Upper lobe of right lung (tissue), 1 donor: ENCODE measurements at places on chromosomes 16 and 17. TPM values are rescaled to one million over a fixed set of nuclear protein-coding genes. Genes with fewer than 3 reads are reported as not detected.

Gene LITAFD
- total RNA-seq = not detected

GRCh38 chr17:37299257-37299980 is 76.4 kb upstream of the C17orf78 start:
- no peak overlapping the region for H3K27ac ChIP-seq
- H3K36me3 ChIP-seq = peaks cover 8% of the 10 kb centered on the region
- H3K4me1 ChIP-seq = peaks cover 21% of the 10 kb centered on the region
- no peak for DNase-seq

DNA sequence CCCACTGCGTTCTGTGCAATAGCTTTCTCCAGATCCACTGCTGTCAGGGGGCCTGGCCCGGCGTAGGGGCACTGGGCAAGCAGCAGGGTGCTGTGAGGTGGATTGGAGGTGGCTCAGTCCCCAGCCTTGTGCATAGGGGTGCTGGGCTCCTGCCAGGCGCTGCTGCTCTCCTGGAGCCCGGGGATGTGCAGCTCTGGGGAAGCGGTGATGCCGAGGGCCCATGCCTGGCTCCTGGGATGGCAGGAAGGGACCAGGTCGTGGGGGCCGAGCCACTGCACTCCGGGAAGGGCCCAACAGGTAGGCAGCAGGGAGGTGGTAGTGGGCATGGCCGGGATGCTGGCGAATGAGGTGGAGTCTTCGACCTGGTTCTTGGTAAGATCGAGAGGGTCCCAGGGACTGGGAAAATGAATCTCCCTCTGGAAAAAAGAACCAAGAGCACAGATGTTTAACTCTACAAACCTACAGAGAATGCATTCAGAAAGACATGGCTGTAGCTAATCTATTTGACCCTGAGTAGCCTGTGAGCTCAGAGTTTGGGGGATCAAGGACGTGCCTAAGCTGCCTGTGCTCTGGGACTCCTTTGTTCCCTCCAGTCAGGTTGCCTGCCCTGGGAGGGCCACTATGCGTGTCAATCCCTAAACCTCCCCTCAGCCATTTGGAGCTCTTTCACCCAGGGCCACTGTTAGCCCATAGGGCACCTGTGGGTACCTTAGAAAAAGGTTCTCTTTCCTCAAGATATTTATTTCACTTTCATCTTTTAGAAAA is 6.6 kb upstream of the SUPT4H1 start:
- no peak overlapping the region for H3K4me3 ChIP-seq
- H3K36me3 ChIP-seq = peaks cover 7% of the 10 kb centered on the region
- H3K27me3 ChIP-seq = no peaks in the 10 kb centered on the region
- no peak for DNase-seq

DNA sequence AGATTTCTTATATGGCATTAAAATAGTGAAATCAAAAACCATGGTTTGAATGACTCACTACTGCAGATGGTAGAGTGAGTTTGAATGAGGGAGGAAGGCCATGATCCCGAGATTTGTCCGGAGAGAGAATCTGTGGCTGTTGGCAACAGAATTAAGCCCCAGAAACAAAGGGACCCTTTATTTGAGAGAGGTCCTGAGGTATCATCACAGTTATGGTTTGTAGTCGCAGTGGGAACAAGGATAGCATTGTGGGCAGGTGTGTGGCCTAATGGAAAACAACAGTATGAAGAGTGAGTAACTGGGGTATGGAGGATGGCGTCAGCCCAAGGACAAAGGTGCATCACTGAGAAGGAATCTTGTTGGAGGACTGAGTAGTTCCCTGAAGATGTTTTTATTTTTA is 8.5 kb upstream of the ZFP3 start:
- no peaks in the 10 kb centered on the region for H3K27me3 ChIP-seq
- no peaks in the 10 kb centered on the region for H3K4me1 ChIP-seq
- no peaks in the 10 kb centered on the region for H3K36me3 ChIP-seq
- no peak overlapping the region for H3K4me3 ChIP-seq
- no peak for DNase-seq

- H3K4me3 ChIP-seq = no peak overlapping the region
- H3K36me3 ChIP-seq = no peaks in the 10 kb centered on the region
- no peaks in the 10 kb centered on the region for H3K27me3 ChIP-seq
- H3K27ac ChIP-seq = no peak overlapping the region
- H3K4me1 ChIP-seq = no peaks in the 10 kb centered on the region
Observed at GRCh38 chr16:24174504-24174903, 81.6 kb upstream of the CACNG3 start.

GRCh38 chr17:76685846-76686245 is 24.9 kb downstream of the MXRA7 start:
- no peak overlapping the region for H3K27ac ChIP-seq
- peaks cover 5% of the 10 kb centered on the region for H3K36me3 ChIP-seq
- DNase-seq = no peak
- H3K27me3 ChIP-seq = no peaks in the 10 kb centered on the region
- H3K4me1 ChIP-seq = peaks cover 37% of the 10 kb centered on the region

GRCh38 chr17:44117351-44117750 is 6.1 kb downstream of the HDAC5 start:
- no peak overlapping the region for H3K27ac ChIP-seq
- no peak overlapping the region for H3K4me3 ChIP-seq
- peaks cover 30% of the 10 kb centered on the region for H3K36me3 ChIP-seq
- DNase-seq = no peak

- no peak overlapping the region for H3K27ac ChIP-seq
- no peak overlapping the region for H3K4me3 ChIP-seq
- H3K4me1 ChIP-seq = no peaks in the 10 kb centered on the region
- no peak for DNase-seq
Observed at GRCh38 chr16:57773019-57773418, 29.3 kb downstream of the KIFC3 start.

DNA sequence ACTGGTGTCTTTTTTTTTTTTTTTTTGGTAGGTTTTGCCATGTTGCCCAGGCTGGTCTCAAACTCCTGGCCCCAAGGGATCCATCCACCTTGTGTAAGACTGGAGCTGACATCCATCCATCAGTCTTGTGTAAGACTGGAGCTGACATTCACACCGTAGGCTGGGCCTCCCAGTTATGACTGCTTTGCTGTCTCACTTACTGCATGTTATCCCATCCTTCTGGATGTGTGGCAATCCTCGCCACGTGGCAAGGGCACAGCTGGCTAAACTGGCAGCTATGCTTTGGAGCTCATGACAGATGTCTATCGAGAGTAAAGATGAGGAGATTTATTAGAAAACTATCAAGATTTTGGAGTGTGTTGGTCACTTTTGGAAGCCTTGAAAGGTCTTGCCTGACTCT is 115.1 kb downstream of the ABCA8 start:
- no peaks in the 10 kb centered on the region for H3K4me1 ChIP-seq
- H3K27me3 ChIP-seq = no peaks in the 10 kb centered on the region
- H3K4me3 ChIP-seq = no peak overlapping the region
- no peak overlapping the region for H3K27ac ChIP-seq
- H3K36me3 ChIP-seq = no peaks in the 10 kb centered on the region
- DNase-seq = no peak

GRCh38 chr17:50837980-50838954 is 2.9 kb downstream of the WFIKKN2 start:
- H3K4me3 ChIP-seq = no peak overlapping the region
- H3K27me3 ChIP-seq = no peaks in the 10 kb centered on the region
- DNase-seq = no peak
- no peaks in the 10 kb centered on the region for H3K36me3 ChIP-seq

GRCh38 chr17:67647482-67647881 is 70.3 kb upstream of the NOL11 start:
- no peak overlapping the region for H3K27ac ChIP-seq
- no peaks in the 10 kb centered on the region for H3K36me3 ChIP-seq
- DNase-seq = no peak
- no peaks in the 10 kb centered on the region for H3K4me1 ChIP-seq
- H3K4me3 ChIP-seq = no peak overlapping the region

Gene SHISA6
- total RNA-seq = not detected

- no peak overlapping the region for H3K4me3 ChIP-seq
- peak overlapping the region; percentile 69 for H3K27ac ChIP-seq
- H3K36me3 ChIP-seq = no peaks in the 10 kb centered on the region
- no peaks in the 10 kb centered on the region for H3K27me3 ChIP-seq
Observed at GRCh38 chr17:17376362-17376761, 73.2 kb downstream of the NT5M start.

GRCh38 chr17:81394921-81395599 is at the start of gene BAHCC1:
BAHCC1 (plus strand) TSS chr17:81395457; CDS start chr17:81399740, 4,283 bp downstream.
- peak within 1 kb of the TSS; percentile 97 for H3K27ac ChIP-seq
- peaks cover 32% of the 10 kb centered on the region for H3K4me1 ChIP-seq
- H3K27me3 ChIP-seq = no peaks in the 10 kb centered on the region
- H3K4me3 ChIP-seq = peak within 1 kb of the TSS; percentile 74

Gene C17orf50
- total RNA-seq = not detected

DNA sequence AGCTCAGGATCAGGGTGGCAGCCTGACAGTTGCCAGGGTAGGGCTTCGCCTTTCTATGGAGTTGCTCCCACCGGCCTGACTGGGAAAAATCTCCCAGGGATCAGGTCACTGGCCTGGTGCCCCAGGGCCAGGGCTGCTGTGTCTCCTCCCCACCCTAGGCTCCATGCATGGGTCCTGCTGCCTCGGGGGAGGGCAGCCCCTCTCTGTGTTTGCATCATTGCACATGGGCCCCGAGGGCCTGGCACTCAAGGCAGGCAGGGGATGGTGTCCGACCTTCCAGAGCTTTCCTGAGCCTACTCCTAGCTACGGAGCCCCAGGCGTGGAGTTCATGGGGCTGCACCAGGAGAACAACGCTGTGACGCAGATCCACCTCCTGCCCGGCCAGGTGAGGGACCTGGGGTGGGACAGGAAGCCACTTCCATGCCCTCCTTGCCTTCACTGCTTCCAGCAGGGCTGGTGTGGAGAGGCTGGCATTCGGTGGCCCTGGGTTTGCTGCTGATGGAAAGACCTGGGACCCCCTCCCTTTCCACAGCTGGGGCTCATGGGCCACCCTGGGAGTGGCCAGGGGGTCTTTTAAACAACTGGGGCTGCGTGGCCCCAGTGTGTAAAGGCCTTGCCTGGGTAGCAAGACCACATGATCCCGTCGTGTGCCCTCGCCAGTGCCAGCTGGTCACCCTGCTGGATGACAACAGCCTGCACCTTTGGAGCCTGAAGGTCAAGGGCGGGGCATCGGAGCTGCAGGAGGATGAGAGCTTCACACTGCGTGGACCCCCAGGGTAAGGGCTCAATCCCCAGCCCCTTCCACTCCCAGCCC is 29.5 kb upstream of the MYO15B start:
- peaks cover 12% of the 10 kb centered on the region for H3K36me3 ChIP-seq
- H3K4me1 ChIP-seq = peaks cover 11% of the 10 kb centered on the region
- H3K27me3 ChIP-seq = no peaks in the 10 kb centered on the region
- no peak for DNase-seq
- no peak overlapping the region for H3K4me3 ChIP-seq

Gene SLC16A6
- 7.5 TPM for total RNA-seq

- H3K4me1 ChIP-seq = no peaks in the 10 kb centered on the region
- no peak overlapping the region for H3K4me3 ChIP-seq
- no peaks in the 10 kb centered on the region for H3K36me3 ChIP-seq
- H3K27ac ChIP-seq = no peak overlapping the region
- peak; percentile 51 for DNase-seq
- H3K27me3 ChIP-seq = no peaks in the 10 kb centered on the region
Observed at GRCh38 chr17:79975498-79976134, 60.1 kb downstream of the TBC1D16 start.

- no peak overlapping the region for H3K4me3 ChIP-seq
- no peak overlapping the region for H3K27ac ChIP-seq
- H3K36me3 ChIP-seq = no peaks in the 10 kb centered on the region
- H3K27me3 ChIP-seq = peaks cover 3% of the 10 kb centered on the region
- DNase-seq = no peak
Observed at GRCh38 chr16:54862529-54862928, 68.1 kb upstream of the IRX5 start.

DNA sequence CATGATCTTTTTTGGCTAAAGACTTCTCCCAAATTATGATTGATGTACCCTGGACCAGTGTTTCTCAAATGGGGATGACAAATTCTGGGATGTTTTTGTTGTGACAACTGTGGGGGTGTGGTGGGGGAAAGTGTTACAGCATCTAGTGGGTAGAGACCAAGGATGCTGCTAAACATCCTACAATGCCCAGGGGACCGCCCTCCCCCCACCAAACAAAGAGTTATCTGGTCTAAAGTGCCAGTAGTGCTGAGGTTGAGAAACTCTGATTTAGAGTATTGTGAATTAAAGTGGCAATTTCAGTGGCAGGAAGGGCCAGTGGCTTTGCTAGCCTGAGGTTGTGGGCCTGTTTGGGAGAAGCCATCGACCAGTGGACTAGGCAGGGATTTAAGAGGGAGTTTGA is 33.3 kb downstream of the SLC47A2 start:
- no peaks in the 10 kb centered on the region for H3K36me3 ChIP-seq
- no peaks in the 10 kb centered on the region for H3K4me1 ChIP-seq
- no peak overlapping the region for H3K4me3 ChIP-seq
- H3K27ac ChIP-seq = no peak overlapping the region
- no peak for DNase-seq
- no peaks in the 10 kb centered on the region for H3K27me3 ChIP-seq

- H3K36me3 ChIP-seq = peaks cover under 1% of the 10 kb centered on the region
- H3K4me3 ChIP-seq = no peak overlapping the region
- no peaks in the 10 kb centered on the region for H3K27me3 ChIP-seq
- no peaks in the 10 kb centered on the region for H3K4me1 ChIP-seq
Observed at GRCh38 chr17:60641810-60642220, 35.8 kb upstream of the BCAS3 start.

- no peak overlapping the region for H3K27ac ChIP-seq
- H3K27me3 ChIP-seq = no peaks in the 10 kb centered on the region
- DNase-seq = no peak
- H3K4me3 ChIP-seq = no peak overlapping the region
- no peaks in the 10 kb centered on the region for H3K36me3 ChIP-seq
- H3K4me1 ChIP-seq = no peaks in the 10 kb centered on the region
Observed at GRCh38 chr16:505479-506245, 21.9 kb upstream of the CAPN15 start.

DNA sequence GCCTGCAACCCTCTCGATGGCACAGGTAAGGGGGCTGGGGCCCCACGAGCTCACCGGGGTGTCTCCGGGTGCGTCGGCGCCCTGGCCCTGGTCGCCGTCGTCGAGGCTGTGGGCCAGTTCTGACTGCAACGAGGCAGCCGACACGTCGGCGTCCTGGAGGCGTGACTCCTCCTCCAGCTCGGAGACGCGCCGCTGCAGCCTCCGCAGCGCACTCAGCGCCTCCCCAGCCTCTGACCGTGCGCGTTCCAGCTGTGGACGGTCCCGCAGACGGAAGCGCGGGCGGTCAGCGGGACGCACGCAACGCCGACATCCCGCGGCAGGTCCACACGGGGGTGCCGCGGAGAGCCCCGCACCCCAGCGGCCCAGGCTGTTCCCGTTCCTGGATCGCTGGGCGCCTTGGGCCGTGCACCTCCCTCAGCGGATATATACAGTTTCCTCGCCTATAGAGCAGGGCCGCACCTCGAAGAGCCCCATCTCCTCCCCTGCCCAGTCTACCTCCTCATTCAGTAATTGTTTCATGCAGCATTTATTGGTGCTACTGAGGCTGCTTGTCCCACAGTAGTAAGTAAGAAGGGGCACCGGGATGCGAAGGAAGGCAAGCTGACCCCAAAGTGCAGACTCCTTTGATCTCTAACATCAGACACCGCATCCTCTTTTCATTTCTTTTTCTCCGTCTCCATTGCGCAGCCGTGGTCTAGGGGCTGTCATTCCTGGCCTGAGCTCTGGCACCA is 5.8 kb downstream of the THOC6 start:
- no peak overlapping the region for H3K27ac ChIP-seq
- no peak for DNase-seq
- peaks cover 30% of the 10 kb centered on the region for H3K27me3 ChIP-seq

GRCh38 chr16:88862968-88863367 is 3.5 kb downstream of the PABPN1L start:
- no peak overlapping the region for H3K27ac ChIP-seq
- no peak for DNase-seq
- no peaks in the 10 kb centered on the region for H3K27me3 ChIP-seq
- H3K36me3 ChIP-seq = peaks cover 46% of the 10 kb centered on the region
- no peak overlapping the region for H3K4me3 ChIP-seq
